ENCODE measurements at places on chromosomes 1 and 21. TPM values are rescaled to one million over a fixed set of nuclear protein-coding genes. Genes with fewer than 3 reads are reported as not detected.

TGFBR3 gene
- total RNA-seq: 307 TPM

ALG6 gene
- 9.0 TPM for total RNA-seq

FTCD gene
- total RNA-seq: not detected

CFAP298 gene
- 30.0 TPM for total RNA-seq

ZNF683 gene
- 0.62 TPM for total RNA-seq

DCST1 gene
- not detected for total RNA-seq

ELAVL4 gene
- 2.4 TPM for total RNA-seq

HIPK1 gene
- 92.3 TPM for total RNA-seq

MASP2 gene
- total RNA-seq: not detected

PRRX1 gene
- total RNA-seq: 13.4 TPM

NBPF4 gene
- total RNA-seq: not detected

PPM1J gene
- 2.8 TPM for total RNA-seq

CALML6 gene
- not detected for total RNA-seq

RHBDL2 gene
- total RNA-seq: 0.94 TPM

POTED gene
- not detected for total RNA-seq

ARHGAP30 gene
- 11.6 TPM for total RNA-seq

LMX1A gene
- total RNA-seq: 0.72 TPM

DNA sequence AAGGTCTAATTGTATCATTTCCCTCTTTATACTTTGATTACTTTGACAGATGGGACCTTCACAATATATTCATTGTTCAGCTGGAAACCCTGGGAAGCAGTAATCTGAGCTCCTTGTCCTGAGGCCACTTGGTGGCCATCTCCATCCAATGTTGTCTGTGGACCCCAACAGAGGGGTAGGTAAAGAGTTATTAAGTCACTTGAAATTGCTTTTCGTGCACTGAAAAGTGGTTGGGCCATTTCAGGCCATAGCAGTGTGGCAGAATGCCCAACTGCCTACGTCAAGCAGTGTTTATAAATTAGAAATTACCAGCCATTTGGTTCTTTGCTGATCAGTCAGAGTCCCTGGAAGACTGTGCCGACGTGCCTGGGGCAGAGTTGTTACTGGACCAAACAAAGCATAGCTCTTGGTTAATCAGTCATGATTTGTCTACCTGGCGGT, 308.3 kb upstream of the USP25 start:
- no peak for ATAC-seq

- no peak for ATAC-seq
Observed at GRCh38 chr1:162361349-162361748, 15.3 kb downstream of the SPATA46 start.

DNA sequence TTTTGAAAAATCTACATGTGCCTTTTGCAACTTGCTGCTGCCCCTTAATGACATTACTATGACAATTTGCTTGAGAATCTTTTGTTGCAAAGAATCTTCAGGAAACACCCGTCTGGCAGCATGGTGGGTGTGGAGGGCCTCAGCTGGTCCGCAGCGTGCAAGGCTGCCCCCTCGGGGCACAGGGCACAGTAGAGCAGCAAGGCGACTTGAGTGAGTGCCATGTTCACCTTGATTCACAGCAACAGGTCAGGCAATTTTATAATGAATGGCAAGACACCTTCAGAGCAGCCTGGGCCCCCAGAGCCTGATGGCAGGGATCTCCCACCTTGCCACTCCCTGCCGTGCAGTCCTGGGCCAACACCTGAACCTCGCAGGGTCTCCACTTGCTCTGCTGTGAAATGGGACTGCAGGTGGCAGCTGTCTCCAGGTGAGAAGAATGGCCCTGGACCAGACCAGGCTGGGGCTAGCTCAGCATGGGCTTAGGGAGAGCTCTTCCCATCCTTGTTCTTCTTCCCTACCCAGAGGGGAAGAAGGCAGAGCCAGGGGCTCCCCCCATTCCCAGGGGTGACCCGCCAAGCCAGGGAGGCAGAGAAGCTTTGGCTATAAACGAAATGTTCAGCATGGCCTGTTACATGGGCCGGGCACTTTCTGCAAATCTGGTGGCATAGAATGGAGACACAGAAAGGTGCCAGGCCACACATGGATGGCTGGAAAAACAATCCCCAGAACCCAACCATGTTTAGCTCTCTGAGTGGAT, 34.5 kb upstream of the ACTRT2 start:
- ATAC-seq: no peak

- ATAC-seq: no peak
Observed at GRCh38 chr1:20373764-20374163, 83.1 kb downstream of the VWA5B1 start.

DNA sequence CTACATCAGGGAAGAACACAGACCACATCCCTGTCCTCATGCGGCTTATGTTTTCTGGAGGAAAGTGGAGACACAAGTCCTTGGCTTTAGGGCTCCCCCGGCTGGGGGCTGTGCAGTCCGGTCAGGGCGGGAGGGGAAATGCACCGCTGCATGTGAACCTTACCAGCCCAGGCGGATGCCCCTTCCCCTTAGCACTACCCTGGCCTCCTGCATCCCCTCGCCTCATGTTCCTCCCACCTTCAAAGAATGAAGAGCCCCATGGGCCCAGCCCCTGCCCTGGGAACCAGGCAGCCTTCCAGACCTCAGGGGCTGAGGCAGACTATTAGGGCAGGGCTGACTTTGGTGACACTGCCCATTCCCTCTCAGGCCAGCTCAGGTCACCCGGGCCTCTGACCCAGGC, 45.5 kb downstream of the TNNT2 start:
- ATAC-seq: no peak

DNA sequence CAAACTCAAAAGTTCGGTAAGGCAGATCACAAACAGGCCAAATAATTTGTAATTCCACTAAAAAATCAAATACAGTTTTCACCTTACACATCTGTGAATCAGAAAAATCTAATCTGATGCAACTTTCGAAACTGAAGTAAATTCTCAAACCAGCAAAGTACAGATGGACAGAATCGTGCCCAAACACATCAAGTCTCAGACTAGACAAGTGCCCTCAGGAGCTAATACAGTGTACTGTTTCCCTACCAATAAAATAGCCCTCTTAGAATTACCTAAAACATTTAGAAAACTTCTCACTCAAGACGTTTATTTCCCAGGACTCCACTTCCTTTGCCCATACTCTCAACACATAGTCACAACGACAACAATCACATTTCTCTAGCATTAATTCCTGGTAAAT, 134.2 kb downstream of the SMYD2 start:
- no peak for ATAC-seq

- no peak for ATAC-seq
Observed at GRCh38 chr1:221687836-221688487, 53.9 kb downstream of the DUSP10 start.

DNA sequence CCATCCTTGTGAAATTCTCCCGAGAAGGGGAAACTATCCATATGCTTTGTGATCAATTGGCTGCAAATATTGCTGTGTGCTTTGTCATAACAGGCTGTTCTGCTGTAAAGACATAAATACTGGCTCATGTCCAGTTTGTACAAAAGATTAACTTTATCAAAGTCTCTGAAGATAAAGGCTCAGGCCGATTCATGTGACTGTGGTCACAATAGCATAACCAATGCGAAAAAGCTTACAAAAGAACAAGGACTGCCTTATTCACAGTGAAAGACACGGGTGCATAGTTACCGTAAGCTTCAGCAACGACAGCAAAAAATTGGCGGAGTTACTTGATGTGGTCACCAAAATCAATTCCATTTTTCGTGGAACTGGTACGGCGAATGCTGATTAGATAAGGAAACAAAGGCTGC, 173.6 kb upstream of the CHRM3 start:
- ATAC-seq: no peak

DNA sequence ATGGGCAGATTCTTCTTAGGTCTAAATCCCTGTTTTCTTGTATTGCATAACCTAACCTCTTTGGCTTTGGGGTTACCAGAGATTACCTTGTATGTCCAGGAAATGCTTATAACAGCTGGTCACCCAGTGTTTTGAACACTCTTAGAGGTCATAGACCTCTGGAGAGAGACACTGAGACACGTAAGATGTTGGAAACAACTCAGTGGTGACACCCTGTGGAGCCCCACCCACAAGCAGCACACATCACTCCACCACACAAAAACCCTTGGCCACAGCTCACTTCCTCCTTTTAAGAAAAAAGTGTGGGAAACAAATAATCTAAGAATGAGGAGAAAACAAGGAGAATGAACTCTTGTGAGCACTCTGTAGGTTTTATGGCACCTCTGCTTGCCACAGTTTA, 26.3 kb upstream of the CYP4B1 start:
- peak; percentile 90 for ATAC-seq

- ATAC-seq: no peak
Observed at GRCh38 chr1:64572222-64572900, 102.4 kb downstream of the CACHD1 start.

DNA sequence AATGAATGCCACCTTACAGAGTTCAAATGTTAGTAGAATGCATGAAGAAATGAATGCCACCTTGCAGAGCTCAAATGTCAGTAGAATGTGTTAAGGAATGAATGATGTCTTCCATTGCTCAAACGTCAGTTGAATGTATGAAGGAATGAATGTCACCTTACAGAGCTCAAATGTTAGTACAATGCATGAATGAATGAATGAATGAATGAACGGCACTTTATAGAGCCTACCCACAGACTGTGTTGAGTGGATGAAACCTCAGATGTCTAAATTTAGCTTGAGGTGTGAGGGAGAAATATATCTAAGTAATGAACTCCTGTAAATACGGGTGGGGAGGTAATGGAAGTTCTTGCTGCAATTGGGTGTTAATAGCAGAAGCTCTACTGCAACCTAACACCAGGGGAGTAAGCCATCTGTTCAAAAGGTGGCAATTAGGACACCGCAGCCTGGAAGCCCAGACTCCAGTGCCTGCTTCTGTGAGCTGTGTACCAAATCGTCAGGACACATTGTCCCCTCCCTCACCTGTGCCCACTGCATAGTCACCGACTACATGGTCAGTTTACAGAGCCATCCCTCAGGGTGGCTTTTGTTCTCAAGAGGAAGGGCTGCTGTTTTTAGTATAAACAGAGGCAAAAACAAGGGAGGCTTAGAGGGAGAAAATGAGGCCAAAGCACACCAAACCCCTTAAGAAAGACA, 26.7 kb downstream of the SUSD4 start:
- ATAC-seq: no peak

GRCh38 chr1:178023181-178023618, 53.3 kb upstream of the SEC16B start:
- no peak for ATAC-seq

GRCh38 chr1:231938711-231939110, 312.1 kb downstream of the DISC1 start:
- ATAC-seq: peak; percentile 52

GRCh38 chr1:45686015-45686287, 382 bp downstream of the GPBP1L1 start:
- ATAC-seq: no peak

GRCh38 chr1:45945426-45945825, 142.0 kb downstream of the MAST2 start:
- no peak for ATAC-seq

DNA sequence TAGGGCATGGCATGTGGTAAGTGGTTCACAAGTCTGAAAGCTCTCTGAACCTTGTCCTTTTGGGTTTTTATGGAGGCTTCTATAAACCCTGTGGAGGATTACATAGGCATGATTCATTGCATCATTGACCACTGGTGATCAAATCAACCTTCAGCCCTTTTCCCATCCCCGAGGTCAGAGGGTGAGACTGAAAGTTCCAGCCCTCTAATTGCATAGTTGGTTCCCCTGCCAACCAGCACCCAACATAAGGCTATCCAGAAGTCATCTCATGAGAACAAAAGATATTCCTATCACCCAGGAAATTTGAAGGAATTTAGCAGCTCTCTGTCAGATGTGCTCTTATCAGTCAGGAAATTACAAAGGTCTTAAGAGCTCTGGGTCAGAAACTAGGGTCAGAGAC, 89.5 kb upstream of the ARTN start:
- ATAC-seq: no peak

DNA sequence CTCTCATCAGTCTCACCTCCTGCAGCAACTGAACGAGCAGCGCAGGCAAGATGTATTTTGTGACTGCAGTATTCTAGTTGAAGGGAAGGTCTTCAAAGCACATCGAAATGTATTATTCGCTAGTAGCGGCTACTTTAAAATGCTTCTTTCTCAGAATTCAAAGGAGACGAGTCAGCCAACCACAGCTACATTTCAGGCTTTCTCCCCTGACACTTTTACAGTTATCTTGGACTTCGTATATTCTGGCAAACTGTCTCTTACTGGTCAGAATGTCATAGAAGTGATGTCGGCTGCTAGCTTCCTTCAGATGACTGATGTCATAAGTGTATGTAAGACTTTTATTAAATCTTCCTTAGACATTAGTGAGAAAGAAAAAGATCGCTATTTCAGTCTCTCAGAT, 53.7 kb downstream of the ZBTB8A start:
- no peak for ATAC-seq

- ATAC-seq: no peak
Observed at GRCh38 chr1:156033011-156033410, 12.3 kb upstream of the SSR2 start.

DNA sequence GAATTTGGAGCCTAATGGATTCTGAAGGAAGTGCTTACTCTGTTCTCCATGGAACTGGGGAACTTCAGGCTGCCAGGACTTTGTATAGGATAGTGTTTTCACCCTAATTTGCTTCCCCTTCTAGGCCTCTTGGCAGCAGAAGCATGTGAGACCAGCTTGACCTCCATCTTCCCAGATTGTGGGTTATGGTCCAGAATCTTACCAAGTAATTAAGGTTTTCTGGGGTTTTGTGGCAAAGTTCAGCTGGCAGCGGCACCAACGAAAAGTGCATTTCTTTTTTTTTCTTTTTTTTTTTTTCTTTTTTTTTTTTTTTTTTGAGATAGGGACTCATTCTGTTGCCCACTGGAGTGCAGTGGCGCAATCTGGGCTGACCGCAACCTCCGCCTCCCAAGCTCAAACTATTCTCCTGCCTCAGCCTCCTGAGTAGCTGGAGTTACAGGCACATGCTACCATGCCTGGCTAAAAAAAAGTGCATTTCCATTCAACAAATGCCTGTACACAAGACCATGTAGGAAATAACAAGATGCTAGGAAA, 3.4 kb upstream of the BMP8A start:
- no peak for ATAC-seq

DNA sequence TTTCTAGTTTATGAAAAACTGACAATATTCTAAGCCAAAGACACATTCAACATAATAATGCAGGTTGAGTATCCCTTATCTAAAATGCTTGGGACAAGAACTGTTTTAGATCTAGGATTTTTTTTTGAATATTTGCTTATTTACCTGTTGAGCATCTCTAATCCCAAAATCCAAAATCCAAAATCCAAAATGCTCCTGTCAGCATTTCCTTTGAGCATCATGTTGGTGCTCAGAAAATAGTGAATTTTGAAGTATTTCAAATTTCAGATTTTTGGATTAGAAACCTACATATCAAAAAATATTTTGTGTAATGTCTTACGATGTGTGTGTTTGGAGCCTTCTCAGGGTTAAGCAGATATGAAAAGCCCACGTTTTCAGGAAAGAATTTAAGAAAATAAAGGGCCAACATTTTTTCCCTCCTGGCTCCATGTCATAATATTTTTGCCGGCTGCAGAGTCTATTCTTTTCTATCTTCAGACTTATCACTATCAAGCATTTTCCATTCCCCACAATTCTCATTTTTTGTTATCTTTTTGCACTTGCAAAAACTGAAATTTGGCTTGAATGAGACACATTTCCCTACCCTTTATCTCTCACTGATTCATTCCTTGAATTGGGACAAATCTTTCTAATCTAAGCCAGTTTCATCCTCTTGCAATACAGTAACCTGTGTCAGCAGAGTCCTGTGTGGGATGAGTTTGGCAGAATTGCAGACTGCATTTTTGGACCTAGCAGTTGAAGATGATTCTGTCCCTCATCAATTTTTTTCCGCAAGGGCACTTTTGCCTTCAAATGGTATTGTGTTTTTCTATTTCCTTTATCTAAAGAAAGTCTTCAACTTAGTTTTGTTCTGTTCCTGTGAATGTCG, 233.9 kb downstream of the DISC1 start:
- ATAC-seq: no peak
